ENCODE measurements at places on chromosomes 6 and 20. TPM values are rescaled to one million over a fixed set of nuclear protein-coding genes. Genes with fewer than 3 reads are reported as not detected.

HLA-DRA gene
- total RNA-seq = not detected

GSTA2 gene
- total RNA-seq = not detected

CALHM4 gene
- not detected for total RNA-seq

COL9A3 gene
- under 0.01 TPM for total RNA-seq
